ENCODE measurements at places on chromosomes 7 and 10.

DNA sequence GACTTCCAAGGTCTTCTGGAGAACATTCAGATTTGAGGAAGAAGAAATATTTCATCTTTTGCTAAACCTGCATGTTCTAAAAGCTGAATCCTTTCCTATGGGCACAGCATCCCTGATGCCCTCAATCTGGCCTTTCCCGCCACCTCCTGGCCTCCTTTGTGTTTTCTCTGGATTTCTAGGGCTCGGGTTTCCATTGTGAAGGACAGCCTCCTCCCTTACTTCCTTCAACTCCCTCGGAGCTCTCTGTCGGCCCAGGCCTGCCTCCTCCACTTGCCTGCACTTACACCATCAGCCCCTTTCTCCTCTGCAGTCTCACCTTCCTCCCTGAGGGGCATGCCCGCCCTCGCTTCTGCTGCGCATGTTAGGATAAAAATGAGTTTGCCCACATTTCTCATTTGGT is 75.4 kb downstream of the WIPF3 start:
- no peak for DNase-seq

- no peak for DNase-seq
Measured at GRCh38 chr10:26800468-26800867, 60.3 kb downstream of the ABI1 start.

- no peak for DNase-seq
Measured at GRCh38 chr7:143519411-143520131, 41.9 kb downstream of the TAS2R41 start.

DNA sequence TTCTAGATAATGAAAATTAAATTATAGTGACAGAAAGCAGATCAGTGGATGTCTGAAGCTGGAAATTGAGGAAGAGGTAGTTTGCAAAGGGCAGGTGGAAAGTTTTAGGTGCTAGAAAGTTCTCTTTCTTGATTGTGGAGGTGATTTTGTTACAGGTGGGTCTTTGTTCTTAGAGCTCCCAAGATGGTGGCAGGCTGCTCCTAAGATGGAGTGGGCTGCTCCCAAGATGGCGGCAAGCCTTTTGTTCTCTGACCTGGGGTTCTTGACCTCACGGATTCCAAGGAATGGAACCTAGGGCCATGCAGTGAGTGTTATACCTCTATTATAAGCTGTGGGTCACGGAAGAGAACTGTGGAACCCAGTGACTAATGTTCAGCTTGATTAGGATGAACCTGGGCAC is 32.5 kb downstream of the SUGCT start:
- no peak for DNase-seq

- no peak for DNase-seq
Measured at GRCh38 chr7:94423863-94424735, 29.4 kb downstream of the COL1A2 start.

DNA sequence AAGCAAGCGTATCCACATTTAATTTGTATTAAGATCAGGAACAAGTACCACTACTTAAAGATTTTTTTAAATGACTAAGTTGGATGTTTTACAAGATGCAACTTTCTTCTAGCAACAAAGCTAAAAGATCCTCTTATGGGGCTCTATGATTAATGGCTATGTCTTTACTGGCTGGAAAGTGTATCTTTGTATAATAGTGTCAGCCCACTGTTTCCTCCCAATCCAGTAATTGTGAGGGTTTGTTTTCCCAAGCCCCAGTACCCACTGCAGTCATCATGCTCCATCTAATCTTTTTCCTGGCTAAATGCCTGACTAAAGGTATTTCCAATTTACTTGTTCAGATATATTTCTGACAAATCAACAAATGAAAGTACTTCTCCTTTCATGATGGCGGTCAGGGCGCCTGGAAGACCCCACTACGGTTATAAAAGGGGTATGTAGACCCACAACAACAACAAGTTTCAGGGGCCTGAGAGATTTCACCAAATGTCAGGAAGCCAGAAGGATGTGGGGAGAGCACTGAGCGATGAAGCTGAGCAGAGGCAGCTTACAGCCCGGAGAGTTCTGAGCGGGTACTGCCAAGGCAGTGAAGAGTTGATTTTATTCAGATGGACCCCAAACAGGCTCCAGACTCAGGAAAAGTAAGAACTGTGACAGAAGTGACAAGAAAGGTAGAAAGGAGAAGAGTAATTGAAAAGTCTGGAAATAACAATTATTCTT is 222.6 kb upstream of the KLF14 start:
- DNase-seq = no peak

DNA sequence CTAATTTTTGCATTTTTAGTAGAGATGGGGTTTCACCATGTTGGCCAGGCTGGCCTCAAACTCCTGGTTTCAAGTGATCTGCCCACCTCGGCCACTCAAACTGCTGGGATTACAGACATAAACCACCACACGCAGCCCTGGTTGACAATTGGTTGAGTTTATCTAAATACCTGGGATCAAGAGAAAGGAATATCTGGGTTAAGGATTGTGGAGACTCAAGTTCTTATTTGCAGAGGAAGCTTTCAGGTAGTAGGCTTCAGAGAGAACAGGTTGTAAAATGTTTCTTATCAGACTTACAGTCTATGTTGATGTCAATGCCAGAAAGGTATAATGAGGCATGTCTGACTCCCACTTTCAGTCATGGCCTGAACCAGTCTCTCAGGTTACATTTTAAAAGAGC is 5.9 kb upstream of the TMEM254 start:
- DNase-seq = no peak
